Omental fat pad (tissue), 4 donors: ENCODE measurements at places on chromosomes 5 and 9. TPM values are rescaled to one million over a fixed set of nuclear protein-coding genes. Genes with fewer than 3 reads are reported as not detected.

NRARP gene
- total RNA-seq: 4.6 TPM

- no peak for DNase-seq
Measured at GRCh38 chr5:116806836-116807235, 232.2 kb upstream of the SEMA6A start.

- DNase-seq: no peak
Measured at GRCh38 chr5:148825716-148826052, 727 bp upstream of the ADRB2 start.

TAF11L8 gene
- total RNA-seq: not detected

GRCh38 chr5:174356536-174356935 lies 311.0 kb downstream of the NSG2 start:
- no peak for DNase-seq

GRCh38 chr5:11030671-11031070 lies 269.6 kb upstream of the DAP start:
- DNase-seq: no peak

GRCh38 chr9:84228130-84228720 lies 112.3 kb downstream of the SLC28A3 start:
- no peak for DNase-seq

- DNase-seq: no peak
Measured at GRCh38 chr5:130151239-130151638, 247.0 kb downstream of the CHSY3 start.

- no peak for DNase-seq
Measured at GRCh38 chr5:17147617-17148016, 69.8 kb upstream of the BASP1 start.

DNA sequence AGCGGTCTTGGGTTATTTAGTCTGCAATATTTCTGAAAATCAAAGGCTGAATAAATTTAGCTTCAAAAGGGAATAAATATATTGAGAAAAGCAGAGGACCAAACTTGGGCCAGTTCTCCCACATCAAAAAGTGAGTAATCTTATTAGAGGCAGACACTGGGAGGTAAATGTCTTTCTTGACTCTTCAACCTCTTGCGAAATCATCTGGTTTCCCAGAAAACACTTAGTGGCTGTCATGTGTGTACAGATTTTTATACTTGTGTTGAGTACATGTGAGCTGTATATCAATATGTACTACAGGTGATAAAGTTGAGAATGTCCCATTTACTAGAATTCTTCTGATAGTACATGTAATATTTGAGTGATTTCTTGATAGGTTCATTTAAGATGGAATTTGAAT lies 454.9 kb downstream of the PRR16 start:
- DNase-seq: no peak

DNA sequence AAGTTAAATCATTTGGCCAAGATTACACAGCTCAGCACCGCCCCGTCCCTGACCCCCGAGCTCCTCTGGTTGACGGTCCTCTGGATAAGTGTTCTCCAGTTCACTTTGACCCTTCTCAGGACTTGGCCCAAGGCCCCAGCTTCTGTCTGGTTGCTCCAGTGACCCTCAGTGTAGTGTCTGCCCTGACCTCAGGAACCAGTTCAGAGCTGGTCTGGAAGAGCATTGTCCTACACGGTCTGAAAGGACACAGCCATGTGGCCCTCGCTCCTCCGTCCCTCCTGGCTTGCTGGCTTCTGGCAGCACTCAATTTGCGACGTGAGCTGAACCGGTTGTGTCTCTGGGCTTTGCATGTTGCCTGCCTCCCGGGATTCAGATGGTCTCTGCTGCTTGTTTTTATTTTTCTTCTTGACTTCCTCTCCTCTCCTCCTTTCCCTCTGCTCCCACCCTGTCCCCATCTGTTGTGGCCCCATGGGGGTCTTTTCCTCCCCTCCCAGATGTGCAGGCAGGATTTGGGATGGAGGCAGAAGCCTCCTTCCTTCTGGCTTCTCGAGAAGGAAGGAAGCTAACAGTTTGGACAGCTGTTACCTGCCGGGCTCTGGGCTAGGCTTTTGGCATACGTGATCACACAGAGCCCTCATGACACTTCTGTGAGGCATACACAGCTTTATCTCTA lies 72.0 kb downstream of the PPARGC1B start:
- no peak for DNase-seq

DNA sequence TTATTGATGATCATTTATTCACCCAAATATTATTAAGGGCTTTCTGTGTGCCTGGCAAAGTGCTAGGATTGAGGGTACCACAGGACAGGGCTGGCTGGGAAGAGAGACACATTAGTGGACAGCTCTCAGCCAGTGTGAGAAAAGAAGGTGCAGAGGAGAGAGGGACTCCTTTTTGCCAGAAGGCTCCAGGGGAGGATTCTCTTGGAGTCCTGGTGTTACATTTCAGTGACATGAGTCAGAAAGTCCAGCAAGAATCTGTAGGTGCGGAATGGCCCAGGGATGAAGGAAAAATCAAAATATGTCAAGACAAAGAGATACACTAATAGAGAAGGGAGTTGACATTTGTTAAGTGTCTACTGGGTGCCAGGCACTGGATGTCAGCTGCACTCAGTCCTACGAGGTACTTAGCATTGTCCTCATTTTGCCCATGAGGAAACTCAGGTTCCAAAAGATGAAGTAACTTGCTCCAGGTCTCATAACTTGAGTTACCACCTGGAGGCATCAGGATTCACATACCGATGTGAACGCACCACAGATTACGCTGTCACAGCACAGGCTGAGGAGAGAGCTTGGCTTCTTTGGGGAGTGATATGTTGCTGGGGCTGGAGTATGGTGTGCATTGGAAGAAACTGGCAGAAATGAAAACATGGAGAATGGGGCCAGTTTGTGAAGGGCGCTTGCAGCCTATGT lies 60.5 kb downstream of the RASGRF2 start:
- DNase-seq: no peak

PCDHB7 gene
- 3.3 TPM for total RNA-seq

GRCh38 chr5:132877938-132878337 lies 4.5 kb downstream of the LEAP2 start:
- DNase-seq: no peak

DNA sequence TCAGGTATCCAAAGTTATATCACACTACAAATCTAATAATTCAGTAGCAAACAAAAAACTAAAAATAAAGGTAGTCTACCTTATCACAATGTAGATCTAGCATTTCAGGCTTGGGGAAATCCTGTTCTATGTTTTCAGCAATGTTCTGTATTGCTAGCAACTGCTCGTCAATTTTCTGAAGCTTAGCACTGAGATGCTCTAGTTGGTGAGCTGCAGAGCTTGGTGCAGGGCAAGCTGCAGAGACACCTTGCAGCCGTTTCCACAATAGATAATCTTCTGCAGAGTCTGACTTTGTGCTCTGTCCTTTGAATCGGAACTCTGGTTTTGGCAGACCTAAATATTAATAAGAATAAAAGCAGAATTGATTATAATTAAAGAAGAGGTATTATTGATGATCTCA lies 95.5 kb downstream of the CPLANE1 start:
- no peak for DNase-seq

- no peak for DNase-seq
Measured at GRCh38 chr5:83029912-83030311, 47.3 kb downstream of the TMEM167A start.

PDE6A gene
- not detected for total RNA-seq

DNA sequence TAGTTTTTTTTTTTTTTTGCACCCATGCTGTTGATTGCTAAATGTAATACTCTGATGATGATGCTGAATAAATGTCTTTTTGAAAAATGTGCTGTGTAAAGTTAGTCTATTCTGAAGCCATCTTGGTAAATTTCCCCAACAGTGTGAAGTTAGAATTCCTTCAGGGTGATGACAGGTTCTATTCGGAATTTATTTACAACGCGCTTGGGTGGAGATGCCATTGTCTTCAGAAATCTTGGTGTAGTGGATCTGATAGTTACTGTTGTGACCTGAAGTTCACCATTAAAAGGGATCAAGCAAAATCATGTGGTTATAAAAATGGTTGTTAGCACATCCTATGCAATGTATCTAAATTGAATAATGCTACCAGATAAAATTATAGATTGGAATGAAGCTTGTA lies 36.3 kb upstream of the DMRT1 start:
- no peak for DNase-seq

DNA sequence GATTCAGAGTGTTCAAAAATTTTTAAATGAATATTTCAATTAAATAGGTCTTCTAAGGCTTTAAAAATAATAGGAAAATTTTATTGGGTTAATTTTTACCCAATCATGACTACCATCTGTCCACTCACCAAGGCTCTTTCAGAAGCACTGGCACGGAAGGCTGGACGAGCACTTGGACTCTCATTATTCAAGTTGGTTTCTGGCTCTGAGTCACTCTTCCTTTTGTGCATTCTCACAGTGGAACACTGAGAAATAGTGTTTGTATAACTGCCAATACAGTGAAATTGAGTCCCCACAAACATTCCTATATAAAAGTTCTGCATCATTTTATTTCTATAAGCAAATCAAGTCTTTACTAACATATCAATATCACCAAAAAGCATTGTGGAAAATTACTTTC lies 1149.0 kb downstream of the EFNA5 start:
- no peak for DNase-seq

CAPSL gene
- not detected for total RNA-seq

- no peak for DNase-seq
Measured at GRCh38 chr9:136928591-136928990, 15.9 kb downstream of the FBXW5 start.

- no peak for DNase-seq
Measured at GRCh38 chr5:106691701-106692100, 979.0 kb downstream of the EFNA5 start.

DNA sequence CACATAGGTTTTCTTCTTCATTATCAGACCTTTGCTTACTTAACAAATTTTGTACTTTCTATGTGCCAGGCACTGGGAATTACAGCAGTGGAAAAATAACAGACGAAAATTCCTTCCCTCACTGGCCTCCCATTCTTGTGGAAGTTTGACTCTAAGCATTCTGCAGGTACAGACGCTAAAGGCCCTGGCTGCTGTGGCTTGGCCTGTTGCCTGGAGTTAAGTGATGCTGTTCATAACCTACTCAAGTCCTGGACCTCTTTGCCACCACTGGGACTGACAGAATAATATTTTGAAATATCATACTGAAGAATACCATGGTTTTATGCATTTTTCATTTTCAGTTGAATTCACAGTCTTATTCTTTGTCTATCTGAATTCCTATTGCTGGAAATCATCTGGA lies 97.3 kb upstream of the SPATA31C2 start:
- DNase-seq: no peak

DNA sequence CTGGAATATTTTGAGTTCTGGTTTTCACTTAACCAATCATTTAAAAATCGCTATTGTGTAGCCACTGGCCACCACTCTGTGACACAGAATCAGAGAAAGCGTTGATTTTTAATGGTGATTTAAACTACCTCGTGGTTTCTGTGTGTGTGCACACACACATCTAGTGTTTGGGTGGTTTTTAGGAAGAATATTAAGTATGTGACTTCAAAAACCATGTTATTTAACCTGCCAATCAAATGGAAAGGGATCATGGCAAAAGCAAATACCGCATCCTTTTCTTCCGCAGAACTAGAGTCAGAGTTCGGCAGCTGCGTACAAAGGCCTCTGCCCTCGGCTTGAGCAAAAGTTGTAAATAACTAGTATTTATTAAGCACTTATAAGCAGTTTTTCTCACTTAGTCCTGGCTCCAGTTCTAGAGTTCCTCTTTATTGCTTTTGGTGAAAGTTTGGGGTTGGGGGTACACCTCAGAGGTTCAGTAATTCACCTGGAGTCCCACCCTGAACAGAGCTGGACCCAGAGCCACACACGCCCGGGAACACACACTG lies 40.6 kb downstream of the HABP4 start:
- no peak for DNase-seq
